Activated CD4-positive, alpha-beta T cell treated with anti-CD3 and anti-CD28 coated beads, Interleukin-2, amount 50 U/mL, for 4 hours (primary cell): ENCODE measurements at places on chromosomes 2 and 18.

DNA sequence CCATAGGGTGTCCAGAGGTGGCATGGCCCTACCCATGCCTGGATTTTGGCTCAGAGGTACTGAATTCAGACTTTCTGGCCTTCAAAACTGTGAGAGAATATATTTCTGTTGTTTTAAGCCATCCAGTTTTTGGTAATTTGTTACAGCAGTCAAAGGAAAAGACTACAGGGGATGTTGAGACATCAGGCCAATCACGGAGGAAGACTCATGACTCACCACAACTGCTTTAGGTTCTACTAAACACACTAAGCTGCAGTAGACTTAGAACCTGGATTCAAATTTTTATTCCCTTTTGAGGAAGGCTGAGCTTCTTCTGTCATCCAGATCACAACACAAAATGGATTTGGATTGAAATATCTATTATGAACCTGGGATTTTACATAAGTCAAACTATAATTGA is 12.0 kb upstream of the C2orf66 start:
- no peak for DNase-seq

DNA sequence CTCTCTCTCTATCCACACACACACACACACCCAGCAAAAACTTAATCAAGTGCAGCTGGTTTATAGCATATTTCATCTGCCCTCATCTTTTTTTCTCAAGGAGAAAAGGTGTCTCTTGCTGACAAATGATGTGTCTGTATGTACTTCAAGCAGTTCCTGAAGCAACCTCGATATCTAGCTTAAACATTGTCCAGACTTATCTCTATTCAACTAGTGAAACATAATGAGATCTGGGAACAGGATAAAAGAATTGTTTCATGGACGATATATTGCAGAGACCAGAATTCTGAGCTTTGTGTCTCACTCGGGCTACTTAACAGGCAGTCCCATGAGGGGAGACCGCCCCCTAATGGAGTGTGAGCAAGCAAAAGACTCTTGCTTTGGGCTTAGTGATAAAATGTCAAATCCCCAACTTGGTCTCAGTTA is 929.2 kb upstream of the SOX11 start:
- no peak for DNase-seq

- no peak for DNase-seq
Measured at GRCh38 chr18:58716060-58716756, 44.9 kb downstream of the MALT1 start.

DNA sequence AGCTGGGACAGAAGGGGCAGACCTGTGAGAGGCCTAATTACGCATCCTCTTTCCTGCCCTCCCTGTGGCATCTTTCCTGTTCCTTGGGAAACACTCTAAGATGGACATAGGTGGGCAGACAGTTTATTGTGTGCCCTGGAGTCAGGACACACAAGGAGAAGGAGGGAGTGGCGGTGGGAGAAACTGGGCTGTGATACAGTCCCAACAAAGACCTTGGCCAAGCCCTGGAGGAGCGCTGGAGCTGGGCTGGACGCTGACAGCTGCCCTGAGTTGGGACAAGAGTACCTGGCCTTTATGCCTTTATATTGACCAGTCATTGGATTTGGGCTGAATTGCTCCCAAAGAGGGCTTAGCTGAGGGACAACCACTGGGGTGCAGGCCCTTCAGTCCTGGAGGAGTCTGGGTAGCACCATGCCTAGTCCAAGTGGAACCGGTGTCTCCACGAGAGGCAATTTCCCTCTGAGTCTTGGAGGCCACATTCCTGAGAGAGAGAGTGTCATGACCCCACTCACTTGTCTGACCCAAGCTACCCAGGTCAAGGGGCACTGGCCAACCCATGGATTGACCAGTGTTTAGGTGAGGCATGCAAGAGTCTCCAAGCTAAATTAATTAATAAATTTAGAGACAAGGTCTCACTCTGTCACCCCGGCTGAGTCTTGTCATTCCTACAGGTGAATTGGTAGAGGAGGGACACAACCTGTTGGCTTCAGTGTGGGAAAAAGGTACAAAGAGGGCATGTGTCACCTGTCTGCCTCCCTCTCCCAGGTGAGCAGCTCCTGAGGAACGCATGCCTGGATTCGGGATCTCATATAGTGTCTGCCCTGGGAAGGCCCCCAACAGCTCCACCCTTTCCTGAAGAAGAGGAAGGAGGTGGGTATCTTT is 107.1 kb upstream of the ST3GAL5 start:
- no peak for DNase-seq

DNA sequence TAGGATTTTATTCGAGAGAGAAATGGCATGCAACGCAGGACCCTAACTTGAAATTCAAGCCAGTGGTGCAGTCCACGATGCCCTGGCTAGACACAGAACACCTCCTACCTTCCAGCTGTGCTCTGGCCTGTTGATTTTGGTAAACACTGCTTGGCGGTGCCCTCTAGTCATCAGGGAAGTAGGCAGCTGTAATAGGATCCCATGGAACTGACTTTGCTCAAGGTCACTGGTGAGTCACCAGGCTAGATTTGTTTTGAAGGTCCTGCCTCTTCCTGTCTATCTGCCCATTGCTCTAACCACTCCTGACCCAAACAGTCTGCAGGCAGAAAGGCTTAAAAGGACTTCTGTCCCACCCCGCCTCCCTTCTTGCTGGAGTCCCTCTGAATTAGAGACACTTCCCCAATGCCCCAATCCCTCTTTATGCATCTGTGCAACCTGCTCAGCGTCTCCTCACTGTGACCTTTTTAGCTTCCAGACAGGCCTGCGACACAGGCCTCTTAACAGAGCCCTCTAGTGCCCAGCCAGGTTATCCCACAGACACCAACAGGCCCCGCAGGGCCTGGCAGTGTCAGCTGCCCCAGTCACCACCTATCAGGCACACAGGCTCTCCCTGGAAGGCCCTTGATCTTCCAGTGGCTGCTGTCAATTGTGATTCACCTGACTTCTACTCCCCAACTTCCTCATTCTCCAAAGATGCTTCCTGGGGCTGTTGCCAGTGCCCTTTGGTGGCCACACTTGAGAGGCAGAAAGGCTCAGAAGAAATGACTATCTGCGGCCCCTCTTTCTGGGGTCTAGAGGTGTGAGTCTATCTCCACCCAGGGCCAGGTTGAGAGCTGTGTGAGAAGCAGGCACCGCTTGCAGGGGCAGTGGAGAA is 5.2 kb downstream of the TMEM127 start:
- no peak for DNase-seq

- no peak for DNase-seq
Measured at GRCh38 chr2:64601034-64601754, 52.5 kb downstream of the SERTAD2 start.

DNA sequence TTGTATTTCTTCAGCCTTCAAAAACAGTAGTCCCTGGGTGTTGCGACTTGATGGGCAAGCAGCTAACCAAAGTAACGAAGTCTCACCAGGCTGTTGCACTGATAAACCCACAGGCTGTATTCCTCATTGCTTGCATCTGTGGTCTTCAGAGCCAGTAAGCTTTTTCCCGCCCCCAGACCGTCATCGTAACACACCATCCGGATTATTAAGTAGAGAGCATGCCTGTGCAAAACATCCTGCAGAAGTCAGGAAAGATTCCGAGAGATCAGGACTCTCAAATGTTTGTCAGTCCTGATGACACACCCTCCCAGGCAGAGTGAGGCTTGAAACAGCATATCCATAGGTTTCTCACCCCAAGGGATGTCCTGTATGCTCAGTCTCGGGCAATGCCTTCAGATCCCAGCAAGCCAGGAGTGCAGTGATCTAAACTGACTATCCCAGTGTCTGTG is 15.9 kb downstream of the ITGB1BP1 start:
- DNase-seq = no peak

DNA sequence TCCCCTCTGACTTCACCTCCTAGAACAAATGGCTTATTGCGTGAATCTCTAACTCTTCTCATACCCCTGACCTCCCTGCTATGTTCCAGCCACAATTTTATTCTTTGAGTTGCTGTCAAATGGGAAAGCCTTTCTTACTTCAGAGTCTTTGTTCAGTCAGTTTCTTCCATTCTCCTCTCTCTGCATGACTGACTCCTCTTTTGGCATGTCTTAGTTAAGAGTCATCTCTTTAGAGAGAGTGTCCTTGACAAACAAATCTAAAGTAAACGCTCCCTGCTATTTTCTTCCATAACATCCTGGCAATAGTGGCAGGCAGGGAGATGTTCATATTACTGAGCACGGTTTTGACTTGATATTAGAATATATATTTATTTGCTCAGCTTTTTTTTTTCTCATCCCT is 170.7 kb upstream of the ERBB4 start:
- no peak for DNase-seq

DNA sequence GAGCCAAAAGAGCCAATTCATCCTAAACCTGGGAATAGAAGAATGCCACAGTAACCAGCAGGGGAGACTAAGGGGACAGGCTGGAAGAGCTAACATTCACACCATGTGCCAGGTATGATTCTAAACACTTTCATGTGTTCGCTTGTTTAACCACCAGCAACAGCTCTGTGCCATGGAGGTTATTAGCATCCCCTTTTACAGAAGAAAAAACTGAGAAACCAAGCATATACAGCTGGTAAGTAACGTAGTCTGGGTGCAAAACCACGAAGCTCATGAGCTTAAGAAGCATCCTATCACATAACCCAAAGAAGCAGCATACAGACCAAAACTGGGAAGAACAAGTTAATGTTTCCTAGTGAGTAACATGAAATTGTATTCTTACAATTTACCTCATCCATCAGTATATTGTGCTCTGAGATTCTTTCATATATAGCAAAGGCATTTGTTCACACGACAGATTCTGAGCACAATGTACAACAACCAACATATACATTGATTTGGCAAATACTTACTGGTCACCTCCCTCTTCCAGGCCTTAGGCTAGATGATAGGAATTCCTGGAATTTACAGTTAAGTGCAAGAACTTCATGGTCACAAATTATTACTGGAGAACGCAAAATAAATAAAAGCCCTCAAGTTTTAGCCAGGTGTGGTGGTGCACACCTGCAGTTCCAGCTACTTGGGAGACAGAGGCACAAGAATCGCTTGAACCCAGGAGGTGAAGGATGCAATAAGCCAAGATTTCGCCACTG is 36.5 kb upstream of the HNRNPA3 start:
- no peak for DNase-seq

- DNase-seq = no peak
Measured at GRCh38 chr18:75462178-75462832, 34.8 kb upstream of the SMIM21 start.

DNA sequence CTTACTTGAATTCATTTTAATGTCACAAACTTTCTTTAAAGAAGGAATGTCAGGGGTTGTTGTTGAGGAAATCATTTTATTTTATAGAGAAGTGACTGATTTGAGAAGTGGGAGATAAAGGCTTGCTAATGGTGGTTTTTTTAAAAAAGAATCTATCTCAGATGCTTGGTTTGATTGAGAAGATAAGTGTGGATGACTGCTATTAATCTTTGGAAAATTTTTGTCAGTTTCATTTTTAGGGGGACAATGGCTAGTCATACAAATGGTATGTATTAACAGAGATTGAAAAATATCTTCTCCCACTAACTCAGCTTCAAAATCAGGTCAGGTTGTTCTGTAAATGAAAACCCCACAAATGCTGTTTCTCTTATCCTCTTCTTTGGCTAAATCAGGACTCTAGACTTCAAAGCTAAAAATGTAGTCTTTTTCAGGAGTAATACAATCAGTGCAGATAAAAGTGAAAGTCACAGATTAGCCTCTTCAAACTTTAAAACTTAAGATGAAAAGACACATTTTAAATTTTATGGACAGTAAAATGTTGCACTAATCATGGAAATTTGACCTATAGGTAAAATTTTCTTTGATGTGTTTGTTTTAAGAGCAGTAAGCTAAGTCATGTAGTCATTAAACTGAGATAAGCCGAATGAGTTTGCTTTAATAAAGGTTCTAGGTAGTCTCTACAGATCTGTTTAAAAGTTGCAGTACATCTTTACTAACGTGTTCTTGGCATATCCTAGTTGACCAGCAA is 674.2 kb upstream of the VRK2 start:
- DNase-seq = no peak

DNA sequence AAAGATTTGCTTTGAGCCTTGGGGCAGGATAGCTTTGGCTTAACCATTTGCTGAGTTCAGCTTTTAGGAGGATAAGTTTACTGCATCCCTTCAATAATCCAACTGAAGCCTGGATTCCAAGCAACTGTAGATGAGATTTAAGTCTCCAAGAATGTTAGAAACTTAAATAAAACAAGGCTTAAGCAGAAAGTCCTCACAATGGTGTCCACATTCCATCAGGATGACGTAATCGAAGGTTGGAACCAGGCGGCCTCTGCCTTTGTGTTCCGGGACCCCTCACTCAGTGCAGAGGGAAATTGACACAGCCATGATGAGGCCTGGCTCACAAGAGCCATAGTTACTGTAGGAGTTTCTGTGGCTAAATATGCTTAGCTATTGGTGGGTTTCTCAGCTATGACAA is 260.4 kb downstream of the LPIN1 start:
- DNase-seq = no peak

DNA sequence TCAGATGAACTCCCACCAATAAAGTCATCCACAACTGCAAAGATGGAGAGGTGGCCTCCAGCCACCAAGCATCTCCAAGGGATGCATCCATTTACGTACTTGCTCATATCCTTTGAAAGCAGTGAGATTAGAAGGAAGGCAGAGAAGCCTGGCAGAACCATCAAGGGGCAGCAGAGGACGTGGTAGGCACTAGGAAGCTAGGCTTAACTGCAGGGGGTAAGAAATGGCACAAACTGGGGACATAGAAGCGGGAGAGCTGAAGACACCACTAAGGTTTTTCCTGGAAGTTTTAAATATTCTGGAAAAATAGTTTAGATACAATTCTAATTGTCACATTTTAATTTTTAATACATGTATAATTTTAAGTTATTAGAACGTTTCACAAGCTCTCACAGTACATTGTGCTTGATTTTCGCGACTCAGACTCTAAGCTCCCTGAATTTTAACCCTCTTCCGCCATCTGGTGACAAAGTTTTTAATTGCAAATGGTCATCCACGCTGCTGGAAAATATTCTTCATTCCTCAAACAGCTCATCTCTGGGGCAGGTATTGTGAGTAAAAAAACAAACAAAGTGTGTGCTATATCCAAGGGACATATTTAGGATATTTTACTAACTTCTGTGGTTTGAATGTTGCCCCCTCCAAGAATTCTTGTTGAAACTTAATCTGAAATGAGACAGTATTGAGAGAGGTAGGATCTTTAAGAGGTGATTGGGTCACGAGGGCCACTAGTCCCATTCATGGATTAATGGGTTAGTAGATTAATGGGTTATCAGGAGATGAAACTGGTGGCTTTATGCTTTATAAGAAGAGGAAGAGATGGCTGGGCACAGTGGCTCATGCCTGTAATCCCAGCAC is 1.6 kb upstream of the PSTPIP2 start:
- DNase-seq = peak; percentile 50

DNA sequence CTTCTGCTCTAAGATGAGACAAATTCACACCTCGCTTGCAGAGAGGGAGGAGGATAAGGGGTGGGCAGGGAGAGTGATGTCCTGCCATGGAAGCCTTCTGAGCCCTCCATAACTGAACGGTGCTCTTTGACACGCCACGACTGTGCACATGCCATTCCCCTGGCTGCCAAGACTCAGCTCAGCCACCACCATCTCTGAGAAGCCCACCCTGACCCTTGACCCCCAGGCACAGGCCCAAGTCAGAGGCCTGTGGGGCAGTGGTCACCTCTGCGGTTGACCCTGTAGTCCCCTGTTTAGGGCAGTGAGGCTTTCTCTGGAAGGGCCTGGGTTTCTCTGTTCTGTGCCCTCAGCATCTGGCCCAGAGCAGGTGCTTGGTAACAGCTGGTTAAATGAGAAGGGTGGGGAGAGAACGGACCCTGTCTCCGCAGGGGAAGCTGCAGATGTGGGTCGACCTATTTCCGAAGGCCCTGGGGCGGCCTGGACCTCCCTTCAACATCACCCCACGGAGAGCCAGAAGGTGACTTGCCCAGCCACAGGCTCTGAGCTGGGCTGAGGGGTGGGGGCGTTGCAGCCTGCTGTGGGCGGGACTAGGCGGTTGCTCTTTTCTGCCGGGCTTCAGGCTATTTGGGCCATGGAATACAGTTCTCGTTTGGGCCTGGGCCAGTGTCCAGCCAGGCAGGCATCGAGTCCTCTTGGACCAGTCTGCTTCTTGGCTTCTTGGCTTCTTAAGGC is 215.1 kb downstream of the DYSF start:
- no peak for DNase-seq
